Stimulated activated naive CD4-positive, alpha-beta T cell treated with Interleukin-2 at 50 U/mL for 16 hours (primary cell): ENCODE measurements at places on chromosomes 1 and 21.

- no peak for DNase-seq
Observed at GRCh38 chr1:2472561-2473177, 3.4 kb upstream of the PLCH2 start.

GRCh38 chr1:156693848-156694689, 11.3 kb downstream of the CRABP2 start:
- DNase-seq = no peak

DNA sequence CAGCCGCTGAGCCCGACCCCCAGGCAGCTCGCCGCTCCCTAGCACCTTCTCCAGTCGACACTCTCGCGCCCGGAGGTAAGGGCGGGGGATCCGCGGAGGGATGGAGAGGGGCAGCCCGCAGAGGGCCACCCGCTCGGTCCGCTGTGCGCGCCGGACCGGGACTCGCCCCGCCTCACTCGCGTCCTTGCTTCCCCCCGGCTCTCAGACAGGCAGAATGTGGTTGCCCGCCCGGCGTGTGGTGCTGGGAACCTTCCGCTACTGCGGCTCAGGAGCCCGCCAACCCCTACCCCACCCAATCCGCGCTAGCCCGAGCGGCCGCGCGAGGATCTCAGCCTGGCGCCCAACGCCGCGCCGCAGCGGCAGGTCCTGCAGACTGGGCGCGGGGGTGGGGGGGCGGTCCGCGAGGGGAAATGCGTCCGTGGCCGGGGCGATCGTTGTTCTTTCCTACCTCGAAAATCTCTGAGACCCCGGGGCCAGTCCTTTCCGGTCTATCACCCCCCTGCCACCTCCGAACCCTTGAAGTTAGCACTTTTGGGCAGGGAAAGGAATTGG, 404 bp downstream of the LRRC8C start:
- DNase-seq = peak; percentile 56

DNA sequence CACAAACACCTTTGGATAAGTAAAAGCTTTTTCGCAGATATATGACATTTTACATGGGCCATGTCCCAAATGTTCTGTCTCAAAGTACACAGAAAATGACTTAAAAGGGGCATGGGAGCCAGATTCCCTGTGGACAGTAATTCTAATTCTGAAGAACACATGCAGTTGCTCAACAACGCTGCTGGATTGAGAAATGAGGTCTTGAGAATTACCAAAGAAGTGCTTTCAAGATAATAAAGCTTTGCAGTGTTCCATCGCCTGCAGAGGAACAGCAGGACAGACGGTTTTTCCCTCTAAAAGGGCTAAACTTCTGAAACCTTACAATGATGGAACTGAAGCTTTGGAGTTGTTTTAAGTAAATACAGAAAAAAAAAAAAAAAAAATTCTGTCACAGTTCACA, 55.3 kb upstream of the HSPA13 start:
- DNase-seq = no peak

GRCh38 chr1:185104083-185104482, 52.7 kb downstream of the TRMT1L start:
- no peak for DNase-seq

GRCh38 chr1:63877021-63877767, 103.4 kb downstream of the ROR1 start:
- DNase-seq = no peak

DNA sequence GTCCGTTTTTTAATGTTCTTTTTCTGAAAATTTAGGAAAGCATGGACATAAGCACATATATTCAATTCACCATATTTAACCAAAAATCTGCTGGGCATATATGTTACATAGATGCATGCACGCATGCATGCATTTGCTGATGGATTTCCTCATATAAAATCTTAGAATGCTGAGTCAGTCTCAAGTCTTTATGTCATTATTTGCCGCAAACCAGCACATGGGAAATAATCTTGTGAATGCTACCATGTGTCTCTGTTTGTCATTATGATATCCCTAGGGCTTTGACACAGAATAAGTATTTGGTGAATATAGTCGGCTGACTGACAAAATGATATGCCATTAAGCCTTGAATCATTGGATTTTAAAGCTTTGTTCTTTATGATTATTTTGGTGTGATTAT, 776.5 kb downstream of the KCNT2 start:
- no peak for DNase-seq

DNA sequence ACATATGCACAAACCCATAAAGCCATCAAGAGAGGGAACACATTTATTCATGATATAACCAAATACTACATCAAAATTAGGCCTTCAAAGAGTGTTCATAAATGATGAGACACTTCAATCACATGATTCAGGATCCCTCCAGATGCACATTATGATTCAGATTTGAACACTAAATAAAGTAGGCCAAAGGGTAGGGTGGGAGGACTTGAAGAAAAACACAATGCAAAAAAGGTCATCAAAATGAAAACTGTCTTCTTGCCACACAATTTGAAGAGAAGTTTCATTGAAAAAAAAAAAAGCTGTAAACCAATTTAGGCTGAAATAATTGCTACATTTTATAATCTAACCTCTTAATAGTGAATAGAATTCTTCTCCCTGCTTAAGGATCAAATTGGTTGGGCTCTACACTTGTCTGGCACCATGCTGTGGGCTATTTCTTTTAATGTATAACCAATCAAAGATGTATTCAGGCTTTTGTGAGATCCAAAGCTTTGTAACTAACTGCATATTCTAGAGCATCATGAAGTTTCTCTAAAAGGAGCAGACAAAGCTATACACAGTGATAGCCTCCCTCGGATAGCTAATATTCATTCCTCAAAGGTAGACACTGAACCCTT, 58.1 kb downstream of the ZSWIM5 start:
- DNase-seq = no peak

- DNase-seq = no peak
Observed at GRCh38 chr1:223264983-223265908, 98.7 kb downstream of the SUSD4 start.

- DNase-seq = no peak
Observed at GRCh38 chr1:39835935-39836594, 47.2 kb downstream of the TRIT1 start.

- DNase-seq = no peak
Observed at GRCh38 chr21:39533545-39534380, 79.0 kb upstream of the B3GALT5 start.

- DNase-seq = no peak
Observed at GRCh38 chr1:41243079-41243385, 926 bp upstream of the SCMH1 start.

- DNase-seq = no peak
Observed at GRCh38 chr1:39732730-39733129, 6.0 kb upstream of the PPIE start.

- no peak for DNase-seq
Observed at GRCh38 chr1:10338611-10339010, 60.3 kb upstream of the PGD start.

GRCh38 chr1:93571623-93572310, 109.9 kb downstream of the BCAR3 start:
- no peak for DNase-seq

DNA sequence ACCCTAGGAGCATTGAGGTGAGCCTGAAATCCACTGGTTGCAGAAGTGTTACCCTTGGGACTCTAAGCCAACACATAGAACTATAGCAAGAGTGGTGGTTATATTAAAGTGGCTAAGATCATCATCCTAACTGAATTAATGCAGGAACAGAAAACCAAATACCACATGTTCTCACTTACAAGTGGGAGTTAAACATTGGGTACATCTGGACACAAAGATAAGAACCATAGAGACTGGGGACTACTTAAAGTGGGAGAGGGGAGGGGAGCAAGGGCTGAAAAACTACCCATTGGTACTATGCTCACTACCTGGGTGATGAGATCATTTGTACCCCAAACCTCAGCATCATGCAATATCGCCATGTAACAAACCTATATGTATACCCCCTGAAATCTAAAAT, 100.0 kb downstream of the SLC25A24 start:
- DNase-seq = no peak

DNA sequence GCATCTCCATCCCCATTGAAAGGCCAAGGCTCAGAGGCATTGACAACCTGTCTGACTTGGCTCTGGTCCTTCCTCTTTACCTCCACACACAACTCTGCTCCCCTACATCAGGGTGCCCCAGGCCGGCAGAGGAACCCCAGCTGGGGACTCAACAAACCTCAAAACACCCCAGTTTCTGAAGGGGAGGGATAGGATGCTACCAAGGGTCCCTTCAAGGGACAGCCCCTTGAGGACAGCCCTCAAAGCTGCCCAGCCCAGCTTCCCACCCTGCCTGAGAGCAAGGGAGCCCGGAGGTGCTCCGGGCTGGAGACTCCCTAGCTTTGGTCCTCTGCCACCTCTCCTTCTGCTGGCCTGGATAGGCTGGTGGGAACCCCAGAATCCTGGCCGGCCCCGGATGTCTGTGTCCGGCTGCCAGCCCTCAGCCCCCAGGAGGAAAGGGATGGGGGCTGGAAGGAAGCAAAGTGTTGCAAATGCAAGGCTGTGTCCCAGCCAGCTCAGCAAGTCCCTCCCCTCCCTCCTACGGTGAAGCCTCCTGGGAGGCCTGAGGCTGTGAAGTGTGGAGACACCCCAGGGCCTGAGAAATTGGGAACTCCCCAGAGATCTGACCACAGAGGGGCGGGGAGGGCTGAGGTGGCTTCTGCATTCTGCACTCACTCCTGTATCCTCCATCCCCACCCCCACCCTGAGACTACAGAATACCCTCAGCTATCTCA, 1.1 kb upstream of the MARCKSL1 start:
- peak; percentile 57 for DNase-seq

GRCh38 chr1:3504822-3505153, 50.3 kb downstream of the ARHGEF16 start:
- DNase-seq = no peak

DNA sequence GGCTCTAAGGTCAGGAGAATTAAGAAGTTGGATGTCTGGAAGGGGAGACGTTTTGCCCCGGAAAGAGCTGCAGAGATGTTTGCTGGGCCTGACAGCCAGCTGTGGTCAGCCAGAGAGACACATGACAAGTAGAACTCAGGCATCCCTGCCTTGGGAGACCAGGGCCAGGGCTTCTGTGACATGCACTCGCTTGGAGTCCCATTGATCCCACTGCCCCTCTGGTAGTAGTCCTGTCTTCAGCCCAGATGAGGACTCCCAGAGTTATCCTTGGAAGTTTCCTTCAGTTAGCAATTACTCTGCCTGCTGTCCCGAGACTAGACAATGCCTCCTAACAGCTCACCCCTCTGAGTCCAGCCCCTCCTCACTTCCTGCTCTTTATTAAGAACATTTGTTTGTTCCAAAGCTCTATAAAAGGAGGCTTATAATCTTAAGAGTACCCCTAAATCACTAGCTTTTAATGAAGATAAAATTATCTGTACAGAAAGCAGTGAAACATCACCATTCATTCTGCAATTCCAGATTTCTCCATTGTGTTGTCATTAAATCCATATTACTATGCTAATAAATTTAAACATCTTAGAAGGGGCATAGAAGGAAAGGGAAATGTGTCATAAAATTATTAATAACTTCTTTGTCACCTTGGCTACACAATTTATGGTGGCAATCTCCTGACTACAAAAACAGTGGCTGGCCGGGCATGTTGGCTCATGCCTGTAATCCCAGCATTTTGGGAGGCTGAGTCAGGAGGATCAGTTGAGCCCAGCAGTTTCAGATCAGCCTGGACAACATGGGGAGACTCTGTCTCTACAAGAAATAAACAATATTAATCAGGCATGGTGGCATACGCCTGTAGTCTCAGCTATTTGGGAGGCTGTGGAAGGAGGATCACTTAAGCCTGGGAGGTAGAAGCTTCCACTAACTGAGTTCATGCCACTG, 94.2 kb downstream of the KCNK1 start:
- no peak for DNase-seq

GRCh38 chr1:99685516-99686180, 39.7 kb downstream of the PALMD start:
- DNase-seq = peak; percentile 9

DNA sequence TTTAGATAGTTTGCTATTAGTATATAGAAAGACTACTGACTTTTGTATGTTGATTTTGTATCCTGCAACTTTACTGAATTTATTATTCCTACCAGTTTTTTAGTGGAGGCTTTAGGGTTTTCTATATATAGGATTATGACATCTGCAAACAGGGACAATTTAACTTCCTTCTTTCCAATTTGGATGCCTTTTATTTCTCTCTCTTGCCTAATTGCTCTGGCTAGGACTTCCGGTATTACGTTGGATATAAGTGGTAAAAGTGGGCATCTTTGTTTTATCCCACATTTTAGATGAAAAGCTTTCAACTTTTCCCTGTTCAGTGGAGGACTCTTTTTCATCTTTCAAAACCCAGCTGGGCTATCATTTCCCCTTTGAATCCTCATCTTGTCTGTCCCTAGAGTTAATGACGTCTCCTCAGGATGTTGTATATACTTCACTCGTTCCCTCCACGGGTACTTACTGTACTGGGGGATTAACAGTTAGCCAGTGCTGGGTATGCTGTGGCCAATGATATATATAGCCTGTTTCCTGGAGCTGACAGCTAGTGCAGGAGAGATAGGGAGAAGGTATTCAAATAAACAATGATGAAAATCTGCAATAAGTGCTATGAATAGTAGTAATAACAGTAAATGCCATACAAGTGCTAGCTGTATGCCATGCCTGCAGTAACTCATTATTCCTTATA, 9.8 kb downstream of the ACOT11 start:
- DNase-seq = no peak

DNA sequence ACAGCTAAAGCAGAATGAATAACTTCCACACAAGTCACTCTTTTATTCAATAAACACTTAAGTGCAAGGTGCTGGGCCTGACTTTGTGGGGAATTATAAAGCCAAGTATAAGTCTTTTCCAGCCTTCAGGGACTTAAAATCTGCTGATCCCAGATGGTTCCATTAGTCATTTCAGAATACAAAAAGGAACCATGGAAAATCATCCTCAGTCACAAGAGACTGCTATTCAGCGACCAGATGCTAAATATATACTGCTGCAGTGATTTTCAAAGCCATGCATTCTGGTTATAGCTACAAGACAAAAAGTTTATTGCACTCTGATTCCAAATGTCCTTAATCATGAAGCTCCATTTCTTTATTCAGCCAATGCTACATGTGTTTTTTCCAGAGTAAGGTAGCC, 25.7 kb downstream of the GLMN start:
- no peak for DNase-seq

GRCh38 chr1:38941093-38941492, 537 bp downstream of the RHBDL2 start:
- no peak for DNase-seq
